ENCODE measurements at places on chromosomes 6 and 20.
A peak's percentile ranks its signal among the peaks of the same experiment; 100 is the strongest.

- DNase-seq, result no peak
These were observed 73.7 kb downstream of the RPP40 start for GRCh38 chr6:4930025-4930691.

DNA sequence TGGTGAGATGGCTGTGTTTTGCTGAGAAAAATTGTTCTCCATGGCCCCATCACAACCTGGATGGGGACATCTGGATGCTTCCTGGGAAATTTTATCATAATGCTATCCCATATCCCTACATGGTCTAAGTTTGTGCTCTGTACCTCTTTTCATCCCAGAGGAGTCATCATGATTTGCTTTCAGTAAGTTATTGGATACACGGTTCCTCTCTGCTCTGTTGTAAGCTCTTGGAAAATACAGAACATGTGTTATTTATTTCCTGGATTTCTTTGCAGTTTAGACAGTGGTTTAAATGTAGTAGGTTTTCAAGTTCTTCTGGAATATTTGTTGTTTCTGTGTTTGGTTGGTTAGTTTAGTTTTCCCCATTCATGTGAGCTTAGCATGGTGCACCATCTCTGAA, 129.2 kb upstream of the ECI2 start:
- no peak for DNase-seq

DNA sequence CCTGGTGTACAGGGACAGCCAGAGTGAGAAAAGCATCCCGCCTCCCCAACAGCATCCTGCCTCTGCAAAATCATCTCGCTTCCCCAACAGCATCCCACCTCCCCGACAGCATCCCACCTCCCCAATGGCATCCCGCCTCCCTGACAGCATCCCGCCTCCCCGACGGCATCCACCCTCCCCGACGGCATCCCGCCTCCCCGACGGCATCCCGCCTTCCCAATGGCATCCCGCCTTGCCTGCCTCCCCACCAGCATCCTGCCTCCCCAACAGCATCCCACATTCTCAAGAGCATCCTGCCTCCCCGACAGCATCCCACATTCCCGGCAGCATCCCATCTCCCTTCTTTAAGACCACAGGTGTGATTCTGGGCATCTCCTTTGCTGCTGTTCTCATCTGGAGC, 46.0 kb upstream of the NXT1 start:
- DNase-seq, result no peak

- no peak for DNase-seq
These were observed 627.9 kb downstream of the PRKN start for GRCh38 chr6:162099685-162100084.

DNA sequence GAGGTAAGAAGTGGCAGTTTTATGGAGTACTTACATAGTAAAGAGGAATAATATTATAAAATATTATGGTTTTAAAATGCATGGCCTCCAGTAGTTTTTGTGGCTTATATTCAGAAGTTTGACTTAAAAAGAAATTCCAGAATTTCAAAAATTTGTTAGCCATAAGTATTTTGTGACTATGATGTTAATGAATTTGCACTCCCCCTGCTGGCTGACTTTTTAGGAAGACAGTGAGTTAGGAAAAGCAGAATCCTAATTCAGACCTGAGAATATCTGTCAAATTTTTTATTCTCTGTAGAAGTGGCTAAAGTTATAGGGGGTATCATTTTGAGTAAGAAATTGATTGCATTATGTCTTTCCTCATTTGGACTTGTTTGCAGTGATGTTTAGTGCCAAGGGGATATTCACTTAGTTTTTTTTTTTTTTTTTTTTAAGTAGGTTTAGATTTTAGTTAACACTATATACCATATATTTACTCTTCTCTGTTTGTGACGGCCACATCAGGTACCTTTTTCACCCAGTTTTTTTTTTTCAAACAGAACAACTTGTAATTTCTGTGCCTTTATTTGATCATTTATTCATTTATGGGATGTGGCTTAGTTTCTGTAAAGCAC, 40.8 kb downstream of the ZFAND3 start:
- DNase-seq, result no peak

DNA sequence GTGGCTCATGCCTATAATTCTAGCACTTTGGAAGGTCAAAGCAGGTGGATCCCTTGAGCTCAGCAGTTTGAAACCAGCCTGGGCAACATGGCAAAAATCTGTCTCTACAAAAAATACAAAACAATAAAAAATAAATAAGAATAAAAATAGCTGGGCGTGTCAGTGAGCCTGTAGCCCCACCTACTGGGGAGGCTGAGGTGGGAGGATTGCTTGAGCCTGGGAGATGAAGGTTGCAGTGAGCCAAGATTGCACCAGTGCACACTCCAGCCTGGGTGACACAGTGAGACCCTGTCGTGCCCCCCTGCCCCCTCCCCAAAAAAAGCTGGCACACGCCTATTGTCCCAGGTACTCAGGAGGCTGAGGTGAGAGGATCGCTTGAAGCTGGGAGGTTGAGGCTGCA, 35.1 kb upstream of the SRPK1 start:
- DNase-seq, result no peak

GRCh38 chr20:38120625-38120988, 44.5 kb downstream of the TGM2 start:
- no peak for DNase-seq

DNA sequence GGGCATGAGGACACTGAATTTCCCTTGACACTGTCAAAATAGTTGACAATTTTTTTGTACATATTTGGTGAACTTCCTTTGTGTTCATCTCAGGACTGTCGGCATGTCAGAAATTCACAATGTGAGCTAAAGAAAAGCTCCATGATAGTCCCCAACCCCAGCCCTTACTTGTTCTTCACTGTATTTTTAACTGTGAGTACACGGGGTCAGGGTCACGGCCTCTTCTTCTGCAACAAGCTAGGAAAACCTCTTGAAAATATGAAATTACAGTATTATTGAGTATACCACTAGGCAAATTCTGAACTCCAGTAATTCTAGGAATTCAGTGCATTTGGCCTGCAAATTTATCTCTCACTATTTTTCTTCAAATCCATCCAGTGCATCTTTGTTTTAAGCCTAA, 199.4 kb downstream of the SLC24A3 start:
- no peak for DNase-seq

DNA sequence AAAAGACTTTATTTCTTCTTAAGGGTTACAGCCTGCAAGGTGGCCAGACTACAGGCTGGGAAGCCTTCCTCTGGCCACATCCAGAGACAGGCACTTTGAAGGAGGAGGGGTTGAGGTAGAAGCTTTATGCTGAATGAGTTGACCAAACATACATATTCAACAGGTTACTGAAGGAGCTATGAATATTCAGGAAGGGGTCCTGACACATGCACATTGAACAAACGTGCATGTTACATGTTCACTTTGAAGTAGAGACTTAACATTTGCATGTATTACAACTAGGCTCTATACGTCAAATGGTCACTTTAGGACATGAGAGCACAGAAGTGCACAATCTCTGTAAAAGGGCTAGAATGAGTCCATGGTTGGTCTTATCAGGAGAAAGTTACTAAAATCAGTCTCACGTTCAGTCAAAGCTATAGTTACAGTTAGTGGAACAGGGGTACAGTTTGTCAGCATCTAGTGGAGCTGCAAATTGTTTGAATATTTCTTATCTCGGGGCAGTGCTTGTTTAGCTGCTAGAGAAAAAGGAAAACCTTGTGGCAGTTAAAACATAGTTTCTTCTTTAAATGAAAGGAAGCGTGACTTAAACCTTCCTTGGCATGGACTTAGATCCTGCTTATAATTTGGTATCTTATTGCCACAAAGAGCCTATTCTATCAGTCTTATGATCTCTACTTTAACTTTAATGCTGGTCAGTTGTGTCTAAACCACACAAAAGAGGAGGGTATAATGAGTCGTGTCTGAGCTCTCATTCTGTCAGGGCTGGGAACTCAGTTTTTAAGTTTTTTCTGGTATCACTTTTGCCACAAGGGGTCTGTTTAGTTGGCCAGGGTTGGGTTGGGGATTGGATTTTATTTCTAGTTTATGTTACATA, 4.6 kb upstream of the ZSCAN9 start:
- DNase-seq, result no peak

DNA sequence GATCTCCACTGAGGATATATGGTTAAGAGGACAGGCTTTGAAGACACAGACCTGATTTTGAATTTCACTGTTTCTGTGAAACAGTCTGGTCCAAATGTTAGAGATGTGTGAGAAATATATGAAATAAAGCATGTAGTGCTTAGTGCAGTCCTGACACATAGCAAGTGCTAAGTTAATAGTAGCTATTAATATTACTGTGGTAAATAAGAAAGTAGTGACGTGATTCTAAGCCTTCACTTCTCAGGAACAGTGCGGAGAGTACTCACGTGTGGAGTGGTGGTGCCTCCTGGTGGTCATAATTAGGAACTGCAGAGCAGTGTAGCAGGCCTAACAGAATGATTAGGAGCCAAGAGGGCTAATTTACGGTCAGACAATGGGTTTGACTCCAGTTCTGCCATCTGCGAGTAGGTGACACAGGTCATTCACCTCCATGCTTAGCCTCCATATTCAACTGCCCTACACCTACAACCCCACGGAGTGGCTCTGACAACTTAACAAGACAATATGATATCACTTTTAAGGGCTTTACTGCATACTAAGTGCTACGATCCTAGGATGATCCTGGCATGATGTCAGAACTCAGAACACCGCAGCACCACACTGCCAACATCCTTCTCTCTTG, 106.2 kb downstream of the JPH2 start:
- no peak for DNase-seq

DNA sequence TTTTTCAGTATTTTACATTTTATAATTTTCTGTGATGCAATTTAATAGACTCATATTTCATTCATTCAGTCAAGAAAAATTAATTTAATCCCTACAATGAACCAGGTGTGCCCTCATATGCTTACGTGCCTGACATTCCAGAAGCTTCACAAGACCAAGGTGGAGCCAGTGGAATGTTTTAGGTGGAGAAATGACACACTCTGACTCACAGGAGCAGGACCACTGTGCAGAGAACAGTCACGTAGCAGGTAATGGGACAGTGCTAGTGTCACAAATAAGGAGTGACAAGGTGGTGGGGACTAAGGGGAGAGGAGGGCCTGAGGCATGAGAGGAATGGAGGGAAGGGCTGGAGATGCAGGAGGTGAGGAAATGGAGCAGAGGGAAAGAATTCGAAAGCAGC, 37.0 kb upstream of the HLA-G start:
- DNase-seq, result no peak

DNA sequence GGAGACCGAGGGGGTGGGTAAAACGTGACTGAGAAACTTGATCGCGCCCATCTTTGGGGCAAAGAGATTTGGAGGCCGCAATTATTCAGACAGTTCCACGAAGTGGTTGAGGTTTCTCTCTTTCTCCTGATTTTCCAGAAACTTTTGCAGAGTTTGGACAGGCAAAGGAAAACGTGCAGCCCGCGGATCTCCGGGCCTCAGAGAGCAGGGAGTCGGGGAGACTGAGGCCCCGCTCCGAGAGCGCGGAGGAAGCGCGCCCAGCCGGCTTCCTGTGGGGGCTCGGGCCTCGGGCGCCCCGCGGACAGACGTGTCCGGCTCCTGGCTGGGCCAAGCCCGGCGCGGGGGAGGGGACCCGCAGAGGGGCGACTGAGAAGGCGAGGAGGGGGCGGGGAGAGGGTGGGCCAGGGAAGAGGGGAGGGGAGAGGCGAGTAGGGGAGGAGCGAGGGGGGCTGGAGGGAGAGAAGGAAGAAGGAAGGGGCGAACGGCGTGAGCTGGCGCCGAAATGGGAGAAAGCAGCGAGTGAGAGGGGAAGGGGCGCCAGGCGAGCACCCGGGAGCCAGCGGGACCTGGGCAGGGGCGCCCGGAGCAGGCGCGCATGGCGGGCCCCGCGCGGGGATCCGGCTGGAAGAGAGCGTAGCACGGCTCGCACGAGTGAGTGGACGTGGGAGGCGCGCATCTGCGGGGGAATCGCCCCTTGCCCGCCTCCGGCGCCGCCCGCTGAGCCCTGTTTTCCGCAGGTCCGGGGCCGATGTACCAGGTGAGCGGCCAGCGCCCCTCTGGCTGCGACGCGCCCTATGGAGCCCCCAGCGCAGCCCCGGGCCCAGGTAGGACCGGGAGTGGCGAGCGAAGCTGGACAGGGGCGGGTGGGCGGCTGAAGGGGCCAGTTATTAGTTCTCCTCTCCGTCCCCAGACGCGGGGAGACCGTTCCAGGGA, at the start of gene MDFI:
Gene MDFI, plus strand, starts transcription at position 467 of the 933 bp plus-strand sequence. Its CDS starts 282 bp downstream, at position 749.
- DNase-seq, result peak; percentile 81

DNA sequence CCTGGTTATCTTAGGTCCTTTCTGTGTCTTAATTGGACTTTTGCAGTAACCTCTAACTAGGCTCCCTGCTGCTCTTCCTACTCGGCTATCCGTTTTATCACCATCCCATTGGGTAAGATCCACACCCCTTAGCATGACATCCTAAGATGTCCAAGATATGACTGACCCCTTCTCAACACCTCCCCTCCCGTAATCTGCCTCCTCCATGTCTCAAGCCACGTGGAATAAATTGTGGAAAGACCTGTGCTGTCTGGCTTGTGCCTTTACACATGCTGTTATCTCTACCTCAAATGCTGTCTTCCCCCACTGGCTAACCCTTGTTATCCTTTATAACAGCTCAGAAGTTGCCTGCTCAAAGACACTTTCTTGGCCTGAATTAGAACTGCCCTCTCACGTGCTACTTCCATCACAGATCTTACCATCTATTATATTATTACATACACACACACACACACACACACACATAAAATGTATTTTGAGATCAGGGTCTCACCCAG, 26.5 kb downstream of the EIF2S2 start:
- DNase-seq, result no peak

- DNase-seq, result peak; percentile 28
These were observed 89.8 kb downstream of the MYB start for GRCh38 chr6:135270676-135271536.

DNA sequence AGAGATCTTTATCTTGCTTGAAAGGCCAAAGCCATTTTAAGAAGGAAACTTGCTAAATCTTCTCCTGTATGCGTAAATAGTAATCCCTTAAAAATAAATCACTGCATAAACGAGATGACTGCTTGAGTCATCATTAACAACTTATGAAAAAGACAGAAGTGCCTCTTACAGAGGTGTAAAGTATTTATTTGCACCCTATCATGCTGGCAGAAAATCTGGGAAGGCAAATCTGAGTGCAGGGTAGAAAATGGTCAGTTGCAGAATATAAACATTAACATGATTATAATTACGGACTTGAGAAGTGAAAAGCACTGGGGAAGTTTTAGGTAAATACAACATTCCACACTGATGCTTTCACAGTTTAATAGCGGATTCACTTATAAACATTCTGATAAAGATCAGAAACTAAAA, 67.5 kb upstream of the FBXO30 start:
- no peak for DNase-seq

- DNase-seq, result no peak
These were observed 95.2 kb downstream of the ANKRD60 start for GRCh38 chr20:58133020-58133808.

DNA sequence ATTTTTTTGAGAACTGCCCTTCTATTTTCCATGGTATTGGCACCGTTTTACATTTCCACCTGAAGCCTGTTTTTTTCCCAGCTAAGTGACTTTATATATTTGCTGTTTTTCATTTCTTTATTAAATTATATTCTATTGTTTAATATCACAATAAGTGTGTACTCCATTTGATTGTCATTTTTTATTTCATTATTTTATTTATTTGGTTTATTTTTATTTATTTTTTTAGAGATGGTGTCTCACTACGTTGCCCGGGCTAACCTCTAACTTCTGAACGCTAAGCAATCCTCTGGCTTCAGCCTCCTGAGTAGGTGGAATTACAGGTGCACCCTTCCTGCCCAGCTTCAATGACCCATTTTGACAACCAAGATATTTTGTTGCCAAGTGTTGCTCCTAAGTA, 202.6 kb downstream of the SIM1 start:
- no peak for DNase-seq

GRCh38 chr6:131281471-131282270, 146.4 kb downstream of the AKAP7 start:
- no peak for DNase-seq
